ENCODE measurements at places on chromosomes 13 and 19.

GRCh38 chr19:50547385-50548190 lies 20.6 kb downstream of the LRRC4B start:
- DNase-seq: no peak

GRCh38 chr13:29532116-29532515 lies 63.4 kb downstream of the SLC7A1 start:
- DNase-seq: no peak

DNA sequence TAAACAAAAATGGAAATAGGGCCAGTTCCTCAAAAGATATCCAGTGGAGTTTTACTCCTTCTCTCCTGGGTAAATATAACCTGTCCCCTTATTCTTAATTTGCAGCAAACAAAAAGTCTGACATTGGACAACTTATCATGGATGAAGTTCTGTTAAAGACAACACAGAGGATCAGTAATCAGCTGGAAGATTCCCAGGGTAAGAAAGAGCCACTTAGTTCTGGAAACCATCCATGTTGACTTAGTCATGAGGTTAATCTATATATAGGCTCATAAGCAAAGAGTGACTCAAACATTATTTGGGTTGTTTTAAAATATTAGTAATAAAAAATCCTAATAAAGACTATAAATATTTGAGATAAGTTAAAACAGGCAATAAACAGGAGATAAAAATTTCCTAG lies 40.5 kb upstream of the EBPL start:
- DNase-seq: no peak

DNA sequence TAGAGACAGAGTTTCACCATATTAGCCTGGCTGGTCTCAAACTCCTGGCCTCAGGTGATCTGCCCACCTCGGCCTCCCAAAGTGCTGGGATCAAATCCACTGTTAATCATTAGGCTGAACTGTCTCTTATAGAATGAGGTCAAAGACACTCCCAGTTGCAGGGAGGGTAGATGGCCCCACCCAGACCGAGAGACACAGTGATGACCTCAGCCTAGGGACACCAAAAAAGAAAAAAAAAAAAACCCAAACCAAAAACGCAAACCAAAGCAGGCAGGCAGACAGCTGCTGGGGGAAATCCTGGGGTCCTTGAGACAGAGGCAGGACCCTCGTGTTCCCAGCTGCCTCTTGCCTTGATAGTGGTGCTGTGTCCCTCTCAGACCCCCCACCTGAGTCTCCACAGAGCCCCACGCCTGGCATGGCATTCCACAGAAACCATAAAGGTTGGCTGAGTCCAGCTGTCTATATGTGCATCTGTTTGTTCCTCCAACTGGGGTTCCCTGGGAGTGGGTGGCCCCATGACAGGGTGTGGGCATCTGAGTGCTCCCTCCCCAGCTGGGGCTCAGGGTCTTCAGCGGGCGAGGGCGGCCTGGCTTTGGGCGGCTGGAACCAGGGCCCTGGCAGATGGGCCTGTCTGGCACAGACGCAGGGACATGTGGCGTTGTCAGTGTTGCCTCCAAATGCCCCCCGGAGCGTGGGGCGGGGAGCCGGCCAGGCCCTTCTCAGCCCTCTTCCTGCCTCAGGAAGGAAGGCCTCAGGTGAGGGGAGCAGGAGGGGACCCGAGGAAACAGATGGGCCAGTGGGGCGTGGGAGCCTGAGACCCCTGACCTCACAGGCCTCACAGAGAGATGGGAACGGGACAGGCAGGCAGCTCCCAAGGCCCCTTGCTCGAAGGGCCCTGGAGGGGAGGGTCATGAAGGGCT lies 5.2 kb downstream of the DAND5 start:
- DNase-seq: no peak

DNA sequence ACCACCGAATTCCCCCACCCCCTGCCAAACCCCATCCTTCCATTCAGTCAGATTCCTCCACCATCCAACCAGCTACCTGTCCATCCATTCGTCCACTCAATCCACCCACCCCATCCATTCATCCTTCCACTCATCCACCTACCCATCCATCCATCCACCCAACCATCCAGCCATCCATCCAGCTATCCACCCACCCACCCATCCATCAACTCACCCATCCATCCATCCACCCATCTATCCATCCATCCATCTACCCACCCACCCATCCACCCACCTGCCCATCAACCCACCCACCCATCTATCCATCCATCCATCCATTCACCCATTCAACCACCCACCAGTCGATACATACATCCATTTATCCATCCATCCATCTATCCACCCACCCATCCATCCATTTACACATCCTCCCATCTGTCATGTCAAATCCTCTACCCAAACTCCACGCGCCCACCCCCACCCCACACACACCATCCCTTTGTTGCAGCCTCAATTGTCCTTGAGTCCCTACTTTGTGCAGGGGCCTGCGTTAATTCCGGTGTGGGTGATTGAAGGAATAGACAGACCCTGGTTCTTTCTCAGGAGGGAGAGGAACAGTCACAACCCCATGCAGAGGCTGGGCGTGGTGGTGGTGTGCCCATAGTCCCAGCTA lies 5.3 kb upstream of the SLC5A5 start:
- DNase-seq: no peak

GRCh38 chr13:110330491-110331011 lies 23.5 kb downstream of the COL4A2 start:
- DNase-seq: no peak

DNA sequence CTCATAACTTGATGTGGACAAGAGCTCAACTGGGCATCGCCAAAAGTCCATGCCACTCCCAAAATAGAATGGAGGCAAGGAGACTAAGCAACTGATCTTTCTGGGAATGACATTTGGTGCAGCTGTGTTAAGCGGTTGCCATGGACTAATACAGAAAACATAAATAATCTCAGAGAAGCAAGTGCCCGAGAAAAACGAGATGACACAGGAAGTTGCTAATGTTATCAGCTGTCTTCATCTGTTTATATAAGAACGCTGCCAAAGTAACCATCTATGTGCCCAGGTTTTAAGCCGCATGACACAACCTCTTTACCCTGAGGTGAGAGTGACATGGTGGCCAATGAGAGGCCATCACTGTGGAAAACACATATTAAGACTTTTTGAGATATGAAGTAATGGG lies 54.9 kb upstream of the SACS start:
- no peak for DNase-seq

DNA sequence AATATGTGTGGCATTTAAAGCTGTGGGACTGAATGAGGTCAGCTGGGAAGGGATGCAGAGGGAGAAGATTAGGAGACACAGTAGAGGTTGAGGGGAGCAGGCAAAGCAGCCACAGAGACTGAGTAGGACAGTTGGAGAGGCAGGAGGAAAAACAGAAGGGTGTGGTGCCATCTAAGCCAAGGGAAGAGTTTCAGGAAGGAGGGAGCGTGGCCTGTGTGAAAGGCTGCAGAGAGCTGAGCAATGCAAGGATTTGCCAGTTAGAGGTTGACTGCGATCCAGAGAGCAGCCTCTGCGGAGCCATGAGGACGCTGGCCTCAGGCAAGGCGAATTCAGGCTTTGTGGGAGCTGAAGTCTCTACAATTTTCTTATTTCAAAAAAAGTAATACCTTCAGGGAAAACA lies 28.9 kb downstream of the SOX21 start:
- DNase-seq: no peak

DNA sequence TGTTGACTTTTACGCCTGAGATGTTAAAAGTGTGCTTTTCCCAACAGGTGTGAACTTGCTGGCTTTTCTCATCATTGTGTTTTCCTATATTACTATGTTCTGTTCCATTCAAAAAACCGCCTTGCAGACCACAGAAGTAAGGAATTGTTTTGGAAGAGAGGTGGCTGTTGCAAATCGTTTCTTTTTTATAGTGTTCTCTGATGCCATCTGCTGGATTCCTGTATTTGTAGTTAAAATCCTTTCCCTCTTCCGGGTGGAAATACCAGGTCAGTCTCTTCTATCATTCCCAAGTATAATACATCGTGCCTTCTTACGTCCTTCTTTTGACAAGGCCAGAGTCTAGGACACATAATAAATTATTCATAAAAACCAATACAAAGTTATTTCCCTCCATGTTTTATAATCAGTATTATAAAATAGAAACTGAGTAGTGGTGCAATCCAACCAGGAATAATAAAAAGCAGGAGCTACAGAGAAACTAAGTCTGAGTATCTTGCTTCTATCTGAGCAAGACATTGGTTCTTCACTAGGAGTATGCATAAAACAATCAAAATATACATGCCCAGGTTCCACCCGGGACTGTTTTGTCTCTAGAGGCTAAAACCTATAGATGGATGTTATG lies 57.9 kb downstream of the RXFP2 start:
- DNase-seq: no peak

GRCh38 chr13:112058519-112058873 lies 8.5 kb upstream of the SOX1 start:
- DNase-seq: no peak

DNA sequence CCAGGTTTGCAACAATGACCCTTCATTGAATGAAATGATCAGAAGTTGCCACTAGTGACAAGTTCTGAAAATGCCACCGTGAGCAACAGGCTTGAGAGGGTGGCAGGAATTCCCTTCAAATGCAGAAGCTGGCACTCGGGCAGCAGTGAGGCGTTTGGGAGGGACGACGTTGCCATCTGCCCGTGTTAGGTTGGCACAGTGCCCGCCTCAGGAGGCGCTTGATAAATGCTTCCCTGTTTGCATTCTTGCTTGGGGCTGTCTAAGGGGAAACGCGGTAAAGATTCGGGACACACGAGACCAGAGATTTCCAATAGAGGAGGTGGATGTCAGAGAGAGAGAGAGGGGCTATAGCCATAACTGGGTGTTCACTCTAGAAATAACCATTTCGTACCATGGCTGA lies 101.9 kb downstream of the TEX29 start:
- DNase-seq: no peak

DNA sequence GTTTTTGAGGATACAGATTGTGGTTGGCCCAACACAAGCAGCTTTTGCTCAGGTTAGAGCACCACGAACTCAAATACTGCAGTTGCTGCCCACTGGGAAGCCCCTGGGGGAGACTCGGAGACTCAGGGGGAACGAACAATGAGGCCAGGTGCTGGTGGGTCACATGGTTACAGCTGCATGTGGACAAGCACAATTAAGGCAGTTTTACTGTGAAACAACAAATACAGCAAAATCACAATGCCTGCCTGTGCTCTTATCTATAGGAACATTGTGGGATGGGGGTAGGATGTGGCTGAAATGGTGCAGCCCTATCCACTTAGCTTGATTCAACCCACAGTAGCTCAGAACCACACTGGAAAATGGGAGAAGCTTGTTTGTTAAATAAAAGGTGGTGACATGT lies 119.7 kb upstream of the SPATA13 start:
- DNase-seq: no peak

DNA sequence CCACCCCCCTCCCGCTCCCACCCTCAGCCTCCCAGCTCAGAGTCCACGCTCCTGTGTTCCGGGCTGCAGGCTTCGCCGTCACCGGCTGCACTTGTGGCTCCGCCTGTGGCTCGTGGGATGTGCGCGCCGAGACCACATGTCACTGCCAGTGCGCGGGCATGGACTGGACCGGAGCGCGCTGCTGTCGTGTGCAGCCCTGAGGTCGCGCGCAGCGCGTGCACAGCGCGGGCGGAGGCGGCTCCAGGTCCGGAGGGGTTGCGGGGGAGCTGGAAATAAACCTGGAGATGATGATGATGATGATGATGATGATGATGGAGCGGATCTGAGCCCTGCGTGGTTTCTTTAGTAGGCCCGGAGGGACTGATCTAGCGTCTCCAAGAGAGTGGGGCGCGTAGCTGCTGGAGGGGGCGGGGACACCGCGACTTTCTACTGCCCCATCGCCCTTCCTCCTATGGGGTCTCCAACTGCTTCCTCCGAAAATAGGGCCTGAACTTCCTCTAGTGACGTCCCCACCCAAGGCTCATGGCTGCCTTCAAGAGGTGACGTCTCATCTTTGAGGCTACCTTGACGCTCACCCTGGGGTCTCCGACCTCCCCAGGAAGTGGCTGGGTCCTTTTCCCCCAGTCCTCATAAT lies 1.4 kb downstream of the RETN start:
- DNase-seq: no peak

DNA sequence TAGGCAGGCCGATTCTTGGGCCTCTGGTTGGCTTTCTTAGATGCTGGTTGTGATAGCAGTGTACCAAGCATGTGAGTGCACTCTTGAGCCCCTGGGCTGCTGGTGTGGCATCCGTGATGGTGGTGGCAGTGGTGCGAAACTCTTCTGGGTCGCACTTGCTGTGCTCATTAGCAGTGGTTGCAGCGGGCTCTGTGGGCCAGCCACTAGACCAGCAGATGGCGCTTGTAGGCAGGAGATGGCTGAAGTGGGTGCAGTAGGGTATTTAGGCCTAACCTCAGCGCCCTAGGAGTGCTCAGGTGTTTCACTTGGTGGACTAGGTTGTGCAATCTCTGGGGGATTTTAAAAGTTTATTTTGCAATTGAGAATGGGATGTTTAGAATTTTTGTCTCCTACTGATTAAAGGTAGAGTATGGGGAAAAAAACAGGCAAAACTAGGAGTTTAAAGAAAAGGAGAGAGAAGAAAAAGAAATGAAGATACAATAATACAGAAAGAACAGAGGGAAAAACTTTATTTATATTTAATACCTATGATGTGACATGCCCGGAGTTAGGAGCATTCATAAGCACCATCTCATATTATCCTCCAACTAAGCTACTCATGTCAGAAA lies 4.3 kb upstream of the ZNF17 start:
- peak; percentile 61 for DNase-seq

DNA sequence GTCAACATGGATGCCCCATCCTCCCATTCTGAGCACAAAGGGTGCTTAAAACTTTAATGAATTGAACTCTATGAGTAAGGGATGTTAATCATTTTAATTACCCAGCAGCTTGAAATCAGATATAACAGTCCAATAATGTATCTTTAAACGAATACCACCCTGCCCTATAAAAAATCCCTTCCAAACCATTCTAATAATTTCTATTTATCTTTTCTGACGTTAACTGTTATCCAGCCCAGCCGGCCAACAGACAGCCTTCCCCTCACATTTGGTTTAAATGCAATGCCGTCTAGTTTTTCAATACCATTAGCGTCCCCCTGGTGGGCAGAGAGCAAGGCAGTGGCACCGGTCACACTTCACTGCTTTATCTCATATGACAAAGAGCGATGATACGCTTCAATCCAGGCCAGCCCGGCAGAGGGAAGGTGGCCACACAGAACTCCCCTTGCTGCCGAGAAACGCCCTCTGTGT lies 402.2 kb upstream of the ZNF507 start:
- DNase-seq: no peak

GRCh38 chr19:4980838-4981680 lies 12.1 kb downstream of the KDM4B start:
- DNase-seq: no peak

DNA sequence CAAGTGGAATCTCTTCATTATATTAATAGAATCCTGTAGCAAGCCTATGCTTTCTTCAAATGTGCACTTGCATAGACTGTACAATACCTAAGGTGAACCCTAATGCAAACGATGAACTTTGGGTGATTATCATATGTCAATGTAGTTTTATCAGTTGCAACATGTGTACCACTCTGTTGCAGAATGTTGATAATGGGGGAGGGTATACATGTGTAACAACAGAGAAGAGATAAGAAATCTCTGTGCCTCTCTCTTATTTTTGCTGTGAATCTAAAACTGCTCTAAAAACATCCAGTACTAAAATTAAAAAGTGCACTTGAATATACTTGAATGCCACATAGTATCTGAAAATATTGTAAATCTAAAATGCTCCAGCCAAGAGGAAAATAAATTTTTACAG lies 820.8 kb upstream of the MIR17HG start:
- no peak for DNase-seq

GRCh38 chr19:16369664-16370576 lies 45.3 kb downstream of the KLF2 start:
- no peak for DNase-seq

- no peak for DNase-seq
These were observed 242.1 kb downstream of the KLF5 start for GRCh38 chr13:73300718-73301425.

- DNase-seq: no peak
These were observed 2.1 kb downstream of the ZNF575 start for GRCh38 chr19:43534816-43535761.

All from stimulated activated CD4-positive, alpha-beta T cell treated with anti-CD3 and anti-CD28 coated beads, TNF-alpha, amount 100 ng/mL, for 24 hours (primary cell).